Stimulated activated CD8-positive, alpha-beta memory T cell treated with anti-CD3 and anti-CD28 coated beads, Interleukin-2, amount 100 ng/mL, for 48 hours (primary cell): ENCODE measurements at places on chromosomes 6 and 20.

DNA sequence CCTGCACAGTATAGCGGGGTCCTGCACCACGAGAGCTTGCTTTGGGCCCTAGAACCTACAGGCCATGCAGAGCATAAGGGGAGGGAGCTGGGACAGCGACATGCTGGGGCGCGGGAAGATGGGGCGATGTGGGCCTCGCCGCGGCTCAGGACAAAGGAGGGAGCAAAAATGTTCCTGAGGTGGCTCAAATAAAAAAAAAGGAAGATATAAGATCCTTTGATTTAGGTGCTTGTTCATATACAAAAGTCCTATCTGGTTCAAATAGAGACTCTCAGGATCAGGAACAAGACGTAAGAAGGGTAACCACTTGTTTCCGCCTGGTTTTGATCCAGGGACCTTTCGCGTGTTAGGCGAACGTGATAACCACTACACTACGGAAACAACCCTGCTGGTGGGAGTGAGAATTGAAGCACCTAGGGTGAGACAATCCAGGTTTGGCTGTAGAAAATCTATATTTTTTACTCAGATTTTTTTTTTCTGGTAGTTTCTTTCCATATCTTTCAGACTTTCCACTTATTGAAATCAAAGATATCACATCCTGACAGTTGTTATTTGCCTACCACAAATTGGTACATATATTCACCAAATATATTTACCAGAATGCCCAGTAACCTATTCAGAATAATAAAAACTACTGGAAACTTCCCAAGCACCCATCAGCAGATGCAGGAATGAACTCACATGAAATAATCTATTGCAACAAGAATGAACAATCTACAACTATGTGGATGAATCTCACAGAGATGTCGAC lies 177.9 kb upstream of the ZNF184 start:
- DNase-seq = peak; percentile 58

DNA sequence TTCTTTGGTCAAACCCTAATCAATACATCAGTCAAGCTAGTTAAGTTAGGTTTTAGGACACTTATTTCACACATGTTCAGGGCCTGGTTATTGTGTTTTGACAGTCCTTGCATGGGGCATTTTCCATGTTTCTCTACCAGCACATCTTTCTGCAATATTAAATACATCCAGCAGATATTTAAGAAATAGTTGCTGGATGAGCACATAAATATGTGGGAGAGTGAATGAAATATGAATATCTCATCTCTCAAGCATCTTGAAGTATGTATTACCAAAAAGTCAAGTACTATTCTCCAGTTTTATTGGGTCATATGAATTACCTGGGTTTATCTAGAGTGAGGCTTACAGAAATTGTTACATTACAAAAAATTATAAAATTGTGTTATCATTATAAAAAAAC lies 621.9 kb upstream of the GJE1 start:
- no peak for DNase-seq

- no peak for DNase-seq
Measured at GRCh38 chr20:25632940-25633790, 9.4 kb upstream of the NANP start.

- no peak for DNase-seq
Measured at GRCh38 chr6:32886681-32887383, 32.8 kb downstream of the PSMB9 start.

GRCh38 chr20:40643891-40644290 lies 45.1 kb downstream of the MAFB start:
- DNase-seq = no peak

DNA sequence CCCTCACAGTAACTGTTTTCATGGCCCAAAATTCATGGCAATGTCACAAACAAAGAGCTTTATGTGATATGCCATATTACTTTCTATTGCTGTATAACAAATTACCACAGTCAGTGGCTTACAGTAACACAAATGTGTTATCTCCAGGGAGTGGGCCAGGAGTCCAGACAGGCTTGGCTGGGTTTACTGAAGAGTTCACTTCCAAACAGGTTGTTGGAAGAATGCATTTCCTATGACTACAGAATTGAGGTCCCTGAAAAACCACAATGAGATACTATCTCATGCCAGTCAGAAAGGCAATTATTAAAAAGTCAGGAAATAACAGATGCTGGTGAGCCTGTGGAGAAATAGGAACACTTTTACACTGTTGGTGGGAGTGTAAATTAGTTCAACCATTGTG lies 431.9 kb downstream of the PKHD1 start:
- no peak for DNase-seq

DNA sequence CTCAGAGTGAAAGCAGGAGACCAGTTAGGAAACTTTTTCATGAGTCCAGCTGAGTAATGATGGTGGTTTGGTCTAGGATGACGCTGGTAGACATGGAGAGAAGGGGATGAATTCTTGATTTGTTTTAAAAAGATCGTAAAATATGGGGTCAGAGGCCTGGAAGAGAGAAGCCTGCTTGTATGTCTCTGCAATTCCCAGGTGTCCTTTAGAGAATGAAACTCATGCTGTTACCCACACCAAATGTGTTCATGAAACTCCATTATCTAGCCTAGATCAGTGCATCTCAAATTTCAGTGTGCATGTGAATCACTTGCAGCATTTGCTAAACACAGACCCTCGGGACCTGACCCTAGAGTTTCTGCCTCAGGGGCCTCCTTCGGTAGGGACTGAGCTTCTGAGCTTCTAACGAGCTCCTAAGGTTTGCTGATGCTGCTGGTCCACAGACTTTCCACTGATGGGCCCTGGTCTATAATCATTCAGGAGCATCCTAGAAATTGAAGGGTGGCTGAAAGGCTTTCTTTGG lies 302.0 kb upstream of the PLCB4 start:
- DNase-seq = no peak

DNA sequence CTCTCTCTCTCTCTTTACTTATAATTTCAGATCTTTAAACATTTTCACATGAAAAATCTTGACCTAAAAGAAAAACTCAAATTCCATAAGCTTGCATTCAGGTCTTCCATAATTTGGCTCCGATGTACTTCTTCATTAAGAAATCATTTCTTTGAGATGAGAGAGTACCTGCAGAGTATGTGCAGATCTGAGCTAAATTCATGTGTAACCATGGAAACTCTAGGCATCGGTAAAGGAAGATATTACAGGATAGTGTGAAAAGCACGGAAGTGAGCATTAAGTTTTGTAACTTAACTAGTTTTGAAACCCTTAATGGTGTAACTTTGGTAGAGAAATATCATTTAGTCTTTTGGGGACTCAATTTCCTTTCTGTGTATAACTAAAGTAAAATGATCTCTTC lies 295.9 kb upstream of the SOX4 start:
- no peak for DNase-seq

DNA sequence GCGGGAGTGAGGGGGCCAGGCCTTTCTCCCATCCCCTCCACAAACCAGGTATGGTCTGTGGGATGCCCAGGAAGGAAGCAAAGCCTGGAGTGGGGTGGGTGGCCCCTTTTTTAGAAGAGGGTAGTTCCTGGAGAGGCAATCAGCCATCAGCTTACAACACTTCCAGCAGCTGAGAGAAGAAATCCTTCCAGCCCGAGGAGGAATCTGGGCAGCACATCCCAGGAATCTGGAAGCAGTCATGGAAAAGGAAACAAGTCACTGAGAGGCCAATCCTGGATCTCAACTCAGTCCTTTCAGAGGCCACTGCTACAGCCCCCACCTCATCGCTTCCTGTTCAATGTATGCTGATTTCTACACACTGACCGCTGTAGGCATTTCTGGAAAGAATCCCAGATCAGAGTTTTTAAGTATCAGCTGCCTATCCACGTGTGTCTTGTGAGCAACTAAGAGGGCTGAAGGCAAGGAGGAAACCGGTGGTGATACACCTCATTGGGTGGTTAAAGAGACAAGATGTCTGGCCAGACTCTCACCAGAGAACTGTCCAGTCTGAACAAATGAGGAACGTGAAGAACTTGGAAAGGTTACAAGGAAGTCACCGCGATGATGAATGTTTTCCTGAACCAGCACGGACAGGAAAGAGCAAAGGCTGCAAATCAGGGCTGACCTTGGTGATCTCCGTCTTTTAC lies 92.9 kb upstream of the SHLD1 start:
- no peak for DNase-seq

DNA sequence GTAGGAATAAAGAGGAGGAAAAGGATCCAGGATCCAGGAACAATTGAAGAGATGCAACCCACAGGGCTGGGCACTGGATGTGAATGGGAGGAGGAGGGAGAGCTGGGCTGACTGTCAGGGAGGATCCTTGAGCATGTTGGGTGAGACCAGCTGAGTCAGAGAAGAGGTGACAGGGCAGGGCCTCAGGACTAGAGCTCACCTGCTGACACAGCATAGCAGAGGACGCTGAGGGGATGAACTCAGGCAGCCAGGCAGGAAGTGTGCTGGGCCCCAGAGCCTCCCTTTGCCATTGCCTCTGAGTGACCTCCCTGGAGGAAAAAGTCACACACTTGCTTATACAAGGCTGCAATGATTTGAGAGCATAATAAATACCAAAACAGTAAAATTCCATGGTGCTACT lies 72.3 kb downstream of the ZNF133 start:
- no peak for DNase-seq

- no peak for DNase-seq
Measured at GRCh38 chr20:24577271-24577909, 108.0 kb downstream of the SYNDIG1 start.

DNA sequence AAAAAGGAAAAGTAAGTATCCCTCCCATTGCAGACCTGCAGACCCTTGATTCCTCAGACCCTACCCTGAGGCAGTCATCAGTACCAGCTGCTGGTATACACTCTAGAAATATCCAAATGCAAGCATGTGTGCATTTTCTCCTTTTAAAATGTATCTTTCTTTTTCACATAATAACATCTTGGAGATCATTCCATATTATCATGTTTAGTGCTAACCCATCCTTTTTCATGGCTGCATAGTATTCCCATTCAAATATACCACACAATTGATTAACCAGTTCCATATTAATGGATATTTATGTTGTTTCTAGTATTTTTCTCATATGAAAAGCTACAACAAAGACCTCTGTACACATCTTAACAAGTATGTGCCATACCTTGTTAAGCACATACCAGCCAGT lies 70.8 kb downstream of the BLOC1S5 start:
- no peak for DNase-seq

GRCh38 chr20:4350096-4350495 lies 334.7 kb upstream of the RNF24 start:
- DNase-seq = no peak

DNA sequence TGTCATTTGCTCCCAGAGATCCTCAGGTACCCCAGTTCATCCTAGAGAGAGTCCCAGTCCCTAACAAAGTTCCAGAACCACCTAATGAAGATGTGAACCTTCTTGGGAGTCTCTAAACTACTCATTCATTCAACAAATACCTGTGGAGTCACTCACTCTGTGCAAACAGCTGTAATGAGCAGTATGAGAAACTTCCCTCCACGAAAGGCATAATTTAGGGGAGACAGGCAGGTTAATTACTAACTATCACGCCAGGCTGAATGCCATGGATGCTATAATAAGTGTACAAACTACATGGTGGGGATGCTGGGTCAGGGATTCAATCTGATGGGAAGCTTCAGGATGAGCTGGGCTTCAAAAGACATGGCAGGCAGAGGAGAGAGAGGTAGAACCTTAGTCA lies 70.1 kb upstream of the AFDN start:
- no peak for DNase-seq

DNA sequence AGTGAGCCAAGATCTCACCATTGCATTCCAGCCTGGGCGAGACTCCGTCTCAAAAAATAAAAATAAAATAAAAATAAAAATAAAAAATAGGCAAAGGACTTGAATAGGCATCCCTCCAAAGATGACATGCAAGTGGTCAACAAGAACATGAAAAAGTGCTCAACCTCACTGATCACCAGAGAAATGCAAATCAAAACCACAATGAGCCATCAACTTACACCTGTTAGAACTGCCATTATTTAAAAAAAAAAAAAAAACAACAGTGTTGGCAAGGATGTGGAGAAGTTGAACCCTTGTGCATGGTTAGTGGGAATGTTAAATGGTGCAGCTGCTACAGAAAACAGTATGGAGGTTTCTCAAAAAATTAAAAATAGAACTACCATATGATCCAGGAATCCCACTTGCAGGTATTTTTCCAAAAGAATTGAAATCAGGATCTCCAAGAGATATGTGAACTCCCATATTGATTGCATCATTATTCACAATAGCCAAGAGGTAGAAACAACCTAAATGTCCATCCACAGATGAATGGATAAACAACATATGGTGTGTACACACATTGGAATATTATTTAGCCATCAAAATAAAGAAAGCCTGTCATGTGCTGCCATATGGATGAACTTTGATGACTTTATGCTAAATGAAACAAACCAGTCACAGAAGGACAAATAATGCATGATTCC lies 2.8 kb downstream of the C20orf203 start:
- no peak for DNase-seq

GRCh38 chr20:19405958-19406357 lies 193.5 kb downstream of the SLC24A3 start:
- no peak for DNase-seq

DNA sequence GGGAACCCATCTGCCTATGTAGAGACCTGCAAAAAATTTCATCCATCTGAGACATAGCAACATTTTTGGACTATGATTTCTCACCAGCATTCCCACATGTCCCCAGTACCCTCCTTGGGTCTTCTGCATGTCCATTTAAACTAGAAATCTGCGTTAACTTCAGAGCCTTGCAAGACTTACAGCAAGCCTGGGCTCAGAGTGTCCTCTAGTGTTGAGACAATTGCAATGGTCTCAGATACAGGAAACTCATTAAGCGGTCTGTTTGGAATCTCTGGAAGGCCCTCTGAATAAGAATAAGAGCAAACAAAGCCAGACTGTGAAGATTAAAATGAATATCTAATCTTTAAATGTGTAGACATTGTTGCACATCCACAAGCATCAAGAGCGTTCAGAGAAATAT lies 20.5 kb upstream of the PI3 start:
- no peak for DNase-seq

DNA sequence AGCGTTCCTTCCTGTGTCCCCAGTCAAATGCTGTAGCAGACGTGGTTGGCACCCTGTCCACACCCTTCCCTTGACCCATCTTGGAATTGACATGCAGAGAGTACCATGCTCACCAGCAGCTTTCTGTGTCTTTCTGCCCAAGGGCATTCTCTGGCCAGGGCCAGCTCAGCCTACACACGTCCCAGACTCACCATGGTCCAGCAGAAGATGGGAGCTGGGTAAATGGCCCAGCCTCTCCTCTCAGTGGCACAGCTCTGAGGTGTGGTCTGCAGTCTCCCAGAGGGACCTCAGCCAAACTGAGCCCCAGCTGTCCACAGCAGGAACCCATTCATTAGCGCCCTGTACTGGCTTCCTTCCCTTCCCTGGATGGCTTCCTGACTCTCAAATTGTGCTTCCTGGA lies 31.1 kb upstream of the BLCAP start:
- no peak for DNase-seq

- no peak for DNase-seq
Measured at GRCh38 chr6:35391240-35391968, 49.0 kb downstream of the PPARD start.

GRCh38 chr6:37585523-37585905 lies 85.8 kb upstream of the CCDC167 start:
- no peak for DNase-seq

GRCh38 chr20:44544263-44544662 lies 22.4 kb upstream of the SERINC3 start:
- DNase-seq = no peak

- no peak for DNase-seq
Measured at GRCh38 chr20:25277941-25278521, 30.1 kb downstream of the PYGB start.
